SK-N-MC (cell line): ENCODE measurements at places on chromosomes 3 and 15.

DNA sequence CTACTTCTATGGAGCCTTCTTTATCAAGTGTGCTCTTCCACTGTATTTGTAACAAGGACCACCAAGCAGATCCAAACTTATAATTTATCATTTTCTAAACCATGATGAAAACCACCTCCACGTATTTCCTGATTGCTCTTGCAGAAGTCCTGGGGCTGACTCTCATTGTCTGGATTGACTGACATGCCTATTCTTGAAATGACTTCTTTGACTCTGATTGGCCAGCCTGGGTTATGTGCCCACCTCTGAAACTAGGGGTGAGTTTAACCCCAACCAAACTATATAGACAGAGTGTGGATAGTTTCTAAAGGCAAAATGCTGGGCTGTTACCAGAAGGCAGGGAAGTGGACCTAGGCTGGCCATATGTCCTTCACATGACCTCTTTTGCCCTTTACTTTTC, 12.7 kb downstream of the TMPRSS7 start:
- DNase-seq, result no peak

- DNase-seq, result no peak
Observed at GRCh38 chr3:139772539-139773500, 95.0 kb upstream of the NMNAT3 start.

DNA sequence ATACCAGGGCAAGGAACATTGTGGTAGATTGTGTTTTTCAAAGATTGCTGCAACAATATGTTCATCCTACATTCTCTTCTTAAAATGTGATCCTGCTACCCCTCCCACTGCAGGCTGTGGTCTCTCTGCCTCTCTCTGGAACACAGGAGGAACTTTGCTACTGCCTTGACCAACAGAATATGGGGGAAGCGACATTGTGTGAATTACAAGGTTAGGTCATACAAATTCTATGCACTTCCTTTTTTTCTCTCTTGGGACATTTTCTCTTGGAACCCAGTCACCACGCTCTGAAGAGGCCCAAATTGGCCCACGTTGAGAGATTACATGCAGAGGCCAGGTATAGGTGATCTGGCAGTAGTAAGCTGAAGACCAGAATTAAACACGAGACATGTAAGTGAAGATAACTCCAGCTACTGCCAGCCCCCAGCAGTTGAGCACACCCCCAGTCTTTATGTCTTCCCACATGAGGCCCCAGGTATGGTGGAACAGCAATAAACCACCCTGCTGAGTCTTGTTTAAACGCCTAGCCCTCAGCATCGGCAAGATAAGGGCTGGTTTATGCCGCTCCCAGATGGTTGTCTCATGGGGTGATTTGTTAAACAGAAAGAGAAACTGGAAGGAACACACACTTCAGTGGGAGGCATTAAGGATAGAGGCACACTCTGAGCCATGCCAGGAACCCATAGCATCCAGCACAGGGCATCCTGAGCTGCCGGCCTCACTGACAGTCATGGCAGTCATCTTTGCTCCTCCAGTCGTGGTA, 59.9 kb downstream of the FAM43A start:
- DNase-seq, result no peak

DNA sequence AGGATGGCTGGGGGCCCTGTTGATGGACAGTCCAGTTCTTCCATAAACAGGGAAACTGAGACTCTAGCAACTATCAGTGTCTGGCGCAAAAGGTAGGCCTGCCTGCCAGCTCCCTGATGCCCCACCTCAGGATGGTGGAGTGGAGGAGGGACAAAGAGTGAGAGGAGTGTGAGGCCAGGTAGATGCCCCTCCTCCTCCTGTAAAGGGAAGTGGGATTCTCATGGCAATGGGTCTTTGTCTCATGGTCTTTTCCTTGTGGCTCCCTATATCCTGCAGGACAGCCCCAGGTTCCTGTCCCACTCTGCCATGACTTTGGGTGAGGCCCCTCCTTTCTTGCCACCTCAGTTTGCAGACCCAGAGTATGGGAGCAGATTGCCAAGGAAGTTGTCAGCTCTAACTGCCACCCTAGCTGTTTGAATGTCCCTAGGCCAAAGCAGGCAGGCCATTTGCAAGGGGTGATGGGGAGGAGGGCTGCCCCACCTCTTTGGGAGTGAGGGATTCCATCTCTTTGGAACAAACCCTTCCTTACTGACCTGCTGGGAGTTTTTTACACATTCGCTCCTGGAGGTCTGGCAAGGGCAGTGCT, 2.8 kb upstream of the DNAH1 start:
- no peak for DNase-seq

GRCh38 chr3:172287937-172288477, 160.2 kb downstream of the GHSR start:
- DNase-seq, result no peak

- no peak for DNase-seq
Observed at GRCh38 chr3:126542340-126543241, 16.1 kb downstream of the C3orf22 start.

DNA sequence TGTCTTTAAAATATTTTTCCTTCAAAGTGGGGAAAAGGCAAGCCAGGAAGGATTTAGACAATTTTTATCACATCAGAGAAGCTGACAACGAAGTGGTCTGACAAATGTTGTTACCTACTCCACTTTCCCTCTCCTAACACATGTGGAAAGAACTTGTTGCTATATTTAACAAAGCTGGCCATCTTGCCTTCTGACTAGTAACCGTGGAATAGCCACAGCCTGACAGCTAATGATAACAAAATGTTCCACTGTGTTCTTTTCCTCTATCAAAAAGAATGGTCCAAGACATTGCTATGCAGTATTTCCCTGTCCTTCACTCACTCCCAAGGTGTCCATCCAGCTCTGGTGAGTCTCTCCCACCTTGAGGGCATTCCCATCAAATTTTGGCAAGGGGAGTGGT, 481.4 kb upstream of the THBS1 start:
- DNase-seq, result no peak

DNA sequence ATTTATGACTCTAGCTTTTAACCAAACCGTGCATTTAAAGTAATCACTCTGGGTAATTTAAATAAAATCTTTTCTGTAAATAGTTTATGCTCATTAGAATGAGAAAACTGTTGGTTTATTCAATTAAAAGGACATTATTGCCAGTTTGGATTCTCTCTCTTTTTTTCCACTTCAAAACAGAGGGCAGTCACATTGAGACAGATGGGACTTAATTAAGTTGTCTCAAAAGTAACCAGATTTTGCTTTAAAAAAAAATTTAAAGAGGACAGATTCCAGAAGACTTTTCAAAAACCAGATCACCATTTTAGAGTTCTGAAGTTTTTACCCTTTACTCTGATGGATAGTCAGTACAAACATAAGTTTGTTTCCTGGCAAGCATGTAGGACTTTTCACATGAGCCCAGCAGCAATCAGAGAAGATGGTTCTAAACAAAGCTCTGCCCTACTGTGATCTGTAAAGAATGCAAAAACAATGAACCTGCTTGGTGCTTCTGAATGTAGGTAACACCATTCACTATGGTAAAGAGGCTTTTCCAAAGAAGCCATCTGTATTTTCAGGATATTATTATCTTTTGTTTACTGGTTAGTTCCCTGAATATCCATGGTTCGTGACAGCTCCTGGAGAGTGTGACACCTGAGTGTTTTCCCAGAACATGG, 136.2 kb downstream of the LRTM1 start:
- DNase-seq, result no peak

DNA sequence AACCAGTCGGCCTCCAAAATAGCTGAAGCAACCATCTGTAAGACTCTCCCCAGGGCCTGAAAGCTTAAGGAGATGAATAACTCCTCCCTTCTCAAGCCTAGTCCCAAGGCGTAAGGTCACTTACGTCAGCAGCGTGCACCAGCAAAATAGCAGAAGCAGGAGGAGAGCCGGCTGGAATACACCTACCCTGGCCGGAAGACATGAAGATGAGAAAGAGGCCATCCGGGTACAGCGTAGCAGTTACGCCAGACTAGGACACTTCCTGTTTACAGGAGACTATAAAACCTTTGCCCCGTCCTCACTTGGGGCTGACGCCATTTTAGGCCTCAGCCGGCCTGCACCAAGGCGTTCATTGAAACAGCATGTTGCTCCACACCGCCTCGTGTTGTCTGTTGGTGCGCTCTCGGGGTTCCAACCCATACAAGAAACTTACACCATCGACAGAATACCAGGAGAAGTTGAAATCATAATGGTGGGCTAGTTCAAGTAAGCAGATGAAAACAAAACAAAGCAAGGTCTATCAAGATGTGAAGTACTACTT, 2.5 kb downstream of the CFAP92 start:
- no peak for DNase-seq

DNA sequence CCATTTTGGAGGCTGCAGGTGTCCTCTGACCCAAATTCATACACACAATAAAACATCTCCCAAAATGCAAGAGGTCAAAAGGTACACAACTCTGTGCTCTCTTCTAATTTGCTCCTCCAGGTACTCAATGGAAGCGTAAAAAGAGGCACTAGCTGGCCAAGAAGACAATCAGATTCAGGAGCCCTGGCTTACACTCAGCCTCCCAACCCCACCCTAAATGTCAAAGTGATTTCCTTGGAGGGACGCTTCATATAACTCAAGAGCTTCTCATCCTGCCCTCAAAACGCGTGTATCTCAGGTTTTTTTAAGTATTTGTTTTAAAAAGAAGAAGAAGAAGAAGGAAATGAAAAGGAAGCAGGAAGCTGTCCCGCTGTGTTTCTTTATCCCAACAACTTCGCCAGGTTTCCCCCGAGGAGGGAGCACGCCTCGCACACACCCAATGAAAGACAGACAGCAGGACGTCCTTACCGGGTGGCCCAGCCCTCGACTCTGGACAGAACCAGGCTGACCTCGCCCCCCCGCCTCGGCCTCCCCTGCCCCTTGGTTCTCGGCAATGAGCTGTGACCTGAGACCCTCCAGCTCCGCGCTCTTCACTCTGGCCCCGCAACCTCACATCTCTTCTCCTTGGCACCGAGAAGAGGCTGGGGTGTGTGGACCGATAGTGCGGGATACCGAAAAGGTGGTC, 620.7 kb upstream of the ZNF385D start:
- DNase-seq, result no peak

DNA sequence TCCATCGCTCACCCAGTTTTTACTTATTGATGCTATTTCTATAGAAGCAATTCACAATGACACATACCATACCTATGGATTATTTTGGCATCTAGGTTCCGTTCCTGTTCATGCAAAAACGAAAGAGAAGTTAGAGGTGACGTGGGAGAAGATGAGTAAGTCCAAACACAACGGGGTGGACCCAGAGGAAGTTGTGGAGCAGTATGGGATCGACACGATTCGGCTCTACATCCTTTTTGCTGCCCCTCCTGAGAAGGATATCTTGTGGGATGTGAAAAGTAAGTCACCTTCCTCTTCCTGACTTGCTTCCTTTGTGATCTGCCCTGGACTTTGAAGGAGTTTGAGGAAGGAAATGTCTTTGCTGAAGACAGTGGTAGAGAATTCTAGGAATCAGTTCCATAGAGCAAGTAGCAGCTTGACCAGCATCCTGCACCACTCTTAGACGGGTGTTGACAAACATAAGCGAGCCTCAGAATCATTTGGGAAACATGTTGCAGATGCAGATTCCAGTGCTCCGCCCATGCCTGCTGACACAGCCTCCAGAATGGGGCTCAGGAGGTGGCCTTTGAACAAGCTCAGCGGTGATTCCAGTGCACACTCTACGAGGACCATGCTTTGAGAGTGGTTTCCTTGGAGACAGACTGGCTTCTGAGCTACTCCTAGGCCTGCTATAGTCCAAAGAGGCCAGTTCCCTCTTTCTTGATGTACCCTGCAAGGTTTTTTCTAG, 78.4 kb upstream of the LIMD1 start:
- DNase-seq, result no peak

DNA sequence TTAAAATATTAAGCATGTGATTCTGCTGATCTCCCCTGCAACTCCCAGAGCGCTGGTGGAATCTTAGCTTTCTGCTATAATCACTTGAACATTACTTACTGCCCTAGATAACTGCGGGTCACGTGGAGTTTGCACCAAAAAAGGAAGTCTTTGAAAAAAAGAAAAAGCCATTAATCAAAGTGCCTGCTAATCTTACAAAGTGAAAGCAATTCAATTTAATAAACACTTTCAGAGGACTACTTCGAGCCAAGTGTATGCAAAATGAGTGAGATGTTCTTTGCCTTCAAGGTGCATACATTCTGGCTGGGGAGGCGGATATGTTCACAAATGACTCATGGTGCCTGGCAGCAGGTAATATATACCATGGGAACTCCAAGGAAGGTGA, 109.9 kb upstream of the GAP43 start:
- DNase-seq, result no peak

- no peak for DNase-seq
Observed at GRCh38 chr15:67164811-67165253, 89.6 kb downstream of the AAGAB start.

DNA sequence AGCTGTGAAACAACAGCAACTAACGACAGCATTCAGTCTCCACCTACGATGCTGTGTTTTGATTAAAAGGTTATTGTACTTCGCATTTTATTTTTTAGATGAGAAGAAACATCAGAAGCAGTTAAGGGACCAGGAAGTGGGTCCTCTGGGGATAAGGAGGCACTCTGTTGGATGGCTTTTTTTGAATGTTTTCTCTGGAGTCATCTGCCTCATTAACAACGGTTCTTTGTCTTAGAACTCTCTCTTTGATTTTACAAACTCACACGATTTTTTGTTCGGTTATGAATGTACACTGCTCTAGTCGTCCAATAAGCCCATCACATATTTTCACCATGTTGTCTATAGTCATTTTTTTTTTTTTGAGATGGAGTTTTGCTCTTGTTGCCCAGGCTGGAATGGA, 36.0 kb upstream of the ARPIN start:
- no peak for DNase-seq

- DNase-seq, result no peak
Observed at GRCh38 chr3:156576651-156577348, 21.9 kb upstream of the SSR3 start.

DNA sequence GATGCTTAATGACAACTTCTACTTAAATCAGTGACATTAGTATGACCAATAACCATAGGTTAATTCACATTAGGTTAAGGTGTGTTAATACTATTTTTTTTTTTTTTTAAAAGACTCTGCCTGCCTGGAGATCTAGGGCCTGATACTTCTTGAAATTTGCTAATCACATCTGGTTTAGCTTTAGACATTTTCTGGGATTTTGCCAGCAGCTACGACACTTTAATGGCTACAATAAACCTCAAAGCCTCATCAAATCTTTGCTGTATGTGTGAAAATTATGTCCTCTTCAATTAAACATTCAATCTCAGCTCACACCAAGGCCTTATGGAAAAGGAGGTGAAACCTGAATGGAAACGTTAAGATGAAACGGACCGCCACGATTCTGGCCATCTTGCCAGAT, 167.9 kb downstream of the GREM1 start:
- no peak for DNase-seq

- no peak for DNase-seq
Observed at GRCh38 chr3:141258973-141259372, 27.3 kb downstream of the PXYLP1 start.

DNA sequence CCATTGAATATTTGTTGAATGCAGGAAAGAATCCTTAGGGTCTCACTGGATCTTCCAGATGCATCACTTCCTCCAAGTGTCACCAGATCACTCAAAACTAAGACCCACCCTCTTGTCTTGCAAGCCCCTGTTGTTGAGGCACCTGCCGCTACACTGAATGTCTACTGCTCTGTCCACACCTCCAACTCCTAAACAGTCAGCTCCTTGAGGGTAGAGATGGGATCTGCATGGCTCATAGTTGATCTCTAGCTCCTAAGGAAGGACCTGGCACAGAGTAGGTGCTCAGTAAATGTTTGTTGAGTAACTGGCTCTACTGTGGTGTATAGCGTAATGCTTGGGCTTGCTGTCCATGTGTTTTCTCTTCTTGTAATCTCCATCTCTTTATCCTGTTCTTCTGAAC, 8.8 kb downstream of the SLC6A20 start:
- DNase-seq, result no peak
